ENCODE measurements at places on chromosomes 11 and 22.
A peak's percentile ranks its signal among the peaks of the same experiment; 100 is the strongest.

DNA sequence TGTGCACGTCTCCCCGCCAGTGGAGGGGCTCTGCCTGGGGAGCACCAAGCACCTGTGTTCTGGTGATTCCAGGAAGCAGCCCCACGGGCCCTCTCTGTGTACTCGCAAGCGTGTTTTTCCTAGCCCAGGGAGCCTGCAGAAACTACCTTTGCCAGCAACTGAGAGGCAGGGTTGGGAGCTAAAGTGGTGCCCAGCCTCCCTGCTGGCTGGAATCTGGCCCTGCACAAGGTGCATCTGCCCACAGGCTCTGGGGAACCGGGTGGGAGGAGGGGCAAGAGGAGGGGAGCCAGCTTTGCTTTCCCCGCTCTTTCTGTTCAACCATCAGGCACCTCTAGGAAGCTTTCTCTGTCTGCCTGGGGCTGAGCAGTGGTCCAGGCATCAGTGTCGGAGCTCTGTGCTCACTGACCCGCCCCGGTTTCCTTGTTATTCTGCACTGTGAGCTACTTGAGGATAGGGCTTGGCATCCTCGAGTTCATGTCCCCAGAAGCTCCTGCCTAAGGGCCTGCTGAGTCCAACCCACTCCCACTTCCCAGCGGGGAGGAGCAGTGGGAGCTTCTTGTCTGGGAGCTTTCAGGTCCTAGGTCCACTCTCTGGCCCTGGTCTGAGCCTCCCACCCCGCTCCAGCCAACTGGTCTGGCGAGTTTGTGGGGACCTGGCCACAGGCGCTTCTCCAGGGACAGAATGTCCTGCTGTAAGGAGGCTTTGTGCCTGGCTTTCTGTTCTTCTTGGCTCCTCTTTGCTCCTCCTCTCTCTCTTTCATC, 14.9 kb downstream of the DAGLA start:
- no peak for DNase-seq

- no peak for DNase-seq
Observed at GRCh38 chr11:16827139-16827538, 88.7 kb downstream of the C11orf58 start.

GRCh38 chr11:13423372-13423771, 39.6 kb downstream of the BTBD10 start:
- no peak for DNase-seq

DNA sequence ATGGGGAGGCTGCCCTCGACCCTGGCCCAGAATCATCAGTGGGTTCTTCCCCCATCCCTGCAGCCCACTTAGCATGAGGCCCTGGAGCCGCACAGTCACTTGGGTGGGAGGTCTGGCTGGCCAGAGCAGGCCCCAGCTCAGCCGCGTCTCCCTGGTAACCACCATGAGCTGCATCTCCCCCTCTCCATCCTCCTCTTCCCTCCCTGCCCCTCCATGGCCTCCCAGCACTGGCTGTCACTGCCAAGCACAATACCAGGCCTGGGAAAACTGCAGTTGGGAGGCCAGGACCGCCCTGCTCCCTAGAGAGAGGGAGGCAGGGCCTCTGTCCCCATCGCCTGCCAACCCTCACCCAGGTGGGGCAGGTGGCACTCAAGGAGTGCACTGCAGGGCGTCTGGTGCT, 8.0 kb downstream of the CSDC2 start:
- DNase-seq = no peak

DNA sequence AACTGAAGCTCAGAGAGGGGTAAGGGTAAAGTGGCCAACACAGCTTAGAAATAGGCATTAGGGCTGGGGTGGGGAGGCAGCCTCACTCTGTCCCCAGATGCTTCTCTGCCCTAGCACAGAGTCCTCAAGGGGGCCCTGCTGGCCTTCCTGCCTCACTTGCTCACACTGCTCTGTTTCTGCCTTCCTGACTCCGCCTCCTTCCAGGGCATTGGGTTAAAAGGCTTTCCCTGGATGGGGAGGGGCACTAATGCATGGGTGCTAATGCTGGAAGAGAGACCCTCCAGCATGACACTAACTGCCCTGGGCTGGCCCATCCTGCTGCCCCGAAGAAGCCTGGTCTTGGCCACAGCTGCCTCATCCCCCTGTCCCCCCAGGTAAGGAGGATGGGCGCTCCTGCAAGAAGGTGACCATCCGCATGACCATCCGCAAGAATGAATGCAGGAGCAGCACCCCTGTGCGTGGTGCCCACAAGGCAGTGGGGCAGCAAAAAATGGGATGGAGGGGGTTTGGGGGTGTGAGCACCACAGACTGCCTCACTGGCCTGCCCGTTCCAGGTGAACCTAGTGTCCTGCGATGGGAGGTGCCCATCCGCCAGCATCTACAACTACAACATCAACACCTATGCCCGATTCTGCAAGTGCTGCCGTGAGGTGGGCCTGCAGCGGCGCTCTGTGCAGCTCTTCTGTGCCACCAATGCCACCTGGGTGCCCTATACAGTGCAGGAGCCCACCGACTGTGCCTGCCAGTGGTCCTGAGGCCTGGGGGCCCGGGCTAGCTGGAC, 74.0 kb upstream of the MYOD1 start:
- no peak for DNase-seq

DNA sequence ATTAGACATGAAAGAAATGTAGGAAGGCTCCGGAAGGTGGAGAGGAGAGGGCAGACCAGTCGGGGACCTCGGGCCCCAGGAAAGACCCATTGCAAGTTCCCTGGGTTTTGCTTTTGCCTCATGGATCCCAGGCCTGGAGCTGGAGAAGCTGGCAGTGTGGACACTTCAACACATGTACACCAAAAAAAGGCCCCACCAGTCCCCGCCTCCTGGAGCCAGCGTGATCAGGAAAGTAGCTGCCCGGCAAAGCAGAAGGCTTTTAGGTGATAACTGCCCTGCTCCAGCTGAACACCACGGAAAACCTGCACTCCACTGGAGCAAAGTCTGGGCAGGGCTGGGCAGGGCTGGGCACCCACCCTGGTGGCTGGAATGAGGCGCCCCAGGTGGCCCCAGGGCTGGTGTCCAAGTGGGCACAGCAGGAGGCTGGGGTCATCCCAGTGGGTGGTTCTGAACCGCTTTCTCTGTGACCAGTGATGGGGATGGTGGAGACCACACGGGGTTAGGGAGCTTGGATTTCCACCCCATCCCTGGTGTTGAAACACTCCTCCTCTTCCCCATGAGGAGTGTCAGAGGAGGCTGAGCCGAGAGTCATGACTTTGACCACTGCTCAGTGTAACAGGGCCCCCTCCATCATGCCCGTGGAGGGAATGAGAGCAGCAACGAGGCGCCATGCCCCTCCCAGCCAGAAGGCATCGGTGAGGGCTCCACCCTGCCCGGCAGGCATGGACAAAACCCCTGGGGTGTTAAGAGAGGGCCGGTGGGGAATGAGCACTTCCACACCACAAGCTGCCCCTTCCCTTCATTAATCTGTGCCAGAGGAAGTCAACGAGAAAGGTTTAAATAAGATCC, 16.9 kb upstream of the MUC5AC start:
- no peak for DNase-seq

GRCh38 chr11:112658431-112658878, 302.8 kb upstream of the NCAM1 start:
- no peak for DNase-seq

GRCh38 chr11:45855308-45855707, 8.0 kb downstream of the CRY2 start:
- DNase-seq = no peak

DNA sequence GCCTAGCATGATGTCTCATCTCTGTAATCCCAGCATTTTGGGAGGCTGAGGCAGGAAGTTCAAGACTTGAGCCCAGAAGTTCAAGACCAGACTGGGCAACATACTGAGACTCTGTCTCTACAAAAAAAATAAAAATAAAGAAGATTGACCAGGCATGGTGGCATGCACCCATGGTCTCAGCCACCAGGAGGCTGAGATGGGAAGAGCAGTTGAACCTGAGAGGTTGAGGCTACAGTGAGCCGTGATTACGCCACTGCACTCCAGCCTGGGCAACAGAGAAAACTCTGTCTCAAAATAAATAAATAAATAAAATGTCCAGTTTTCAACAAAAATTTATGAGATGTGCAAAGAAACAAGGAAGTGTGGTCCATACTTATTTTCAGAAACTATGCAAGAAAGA, 28.3 kb downstream of the EFCAB6 start:
- no peak for DNase-seq

DNA sequence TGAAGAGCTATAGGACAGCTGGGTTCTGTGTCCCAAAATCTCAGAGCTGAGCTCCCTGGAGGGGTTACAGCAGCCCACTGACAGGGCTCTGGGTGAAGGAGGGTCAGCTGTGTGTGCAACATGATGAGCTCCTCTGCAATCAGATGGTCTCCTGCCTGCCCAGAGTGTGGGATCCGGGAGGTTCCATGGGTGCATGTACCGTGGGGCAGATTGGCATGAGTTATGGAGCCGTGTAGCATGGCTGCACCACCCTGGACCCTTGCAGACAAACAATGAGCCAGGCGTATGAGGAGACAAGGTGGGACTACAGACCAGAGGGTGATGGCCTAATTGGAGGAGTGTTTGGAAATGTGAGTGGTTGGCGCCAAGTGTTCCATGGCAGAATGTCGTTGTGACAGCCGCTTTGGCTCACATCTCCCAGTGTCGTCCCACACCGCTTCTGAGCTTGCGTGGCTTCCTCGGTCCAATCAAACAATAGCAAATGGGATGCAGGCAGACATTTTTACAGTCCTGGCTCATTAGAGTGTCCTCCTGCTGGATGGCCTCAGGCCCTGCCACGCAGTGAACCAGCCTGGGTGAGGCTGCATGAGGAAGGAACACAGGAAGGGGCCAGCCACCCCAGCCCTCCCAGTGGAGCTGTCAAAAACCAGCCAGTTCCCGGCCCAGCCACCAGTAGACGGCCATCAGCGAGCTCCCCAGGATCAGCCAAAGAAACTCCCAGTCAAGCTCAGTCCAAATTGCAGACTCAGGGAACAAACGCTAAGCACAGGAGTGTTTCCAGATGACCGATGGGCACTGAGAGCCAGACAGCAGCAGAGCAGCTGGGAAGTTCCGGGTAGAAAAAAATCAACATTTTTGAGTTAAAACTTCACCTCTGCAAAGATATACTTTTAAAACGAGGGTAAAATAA, 1066.9 kb downstream of the BRD1 start:
- no peak for DNase-seq

DNA sequence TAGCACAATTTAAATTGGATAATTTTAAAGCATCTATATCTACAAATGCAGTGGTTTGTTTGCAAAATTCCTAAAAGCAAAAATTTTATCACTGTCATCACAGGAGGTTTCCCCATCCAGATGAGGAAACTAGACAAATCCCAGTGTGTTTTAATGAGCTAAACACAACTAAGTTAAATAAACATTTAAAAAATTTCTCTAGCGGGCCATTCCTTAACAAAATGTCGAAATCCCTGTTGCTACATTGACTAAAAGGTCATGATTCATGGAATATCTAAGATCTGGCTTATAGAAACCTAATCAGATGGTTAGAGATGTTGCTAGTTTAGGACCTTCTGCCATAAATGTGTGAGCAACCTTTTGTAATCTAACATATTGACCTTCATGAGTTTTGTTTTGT, 107.3 kb upstream of the BDNF start:
- peak; percentile 34 for DNase-seq

GRCh38 chr11:63508009-63508408, 2.1 kb downstream of the LGALS12 start:
- DNase-seq = no peak

DNA sequence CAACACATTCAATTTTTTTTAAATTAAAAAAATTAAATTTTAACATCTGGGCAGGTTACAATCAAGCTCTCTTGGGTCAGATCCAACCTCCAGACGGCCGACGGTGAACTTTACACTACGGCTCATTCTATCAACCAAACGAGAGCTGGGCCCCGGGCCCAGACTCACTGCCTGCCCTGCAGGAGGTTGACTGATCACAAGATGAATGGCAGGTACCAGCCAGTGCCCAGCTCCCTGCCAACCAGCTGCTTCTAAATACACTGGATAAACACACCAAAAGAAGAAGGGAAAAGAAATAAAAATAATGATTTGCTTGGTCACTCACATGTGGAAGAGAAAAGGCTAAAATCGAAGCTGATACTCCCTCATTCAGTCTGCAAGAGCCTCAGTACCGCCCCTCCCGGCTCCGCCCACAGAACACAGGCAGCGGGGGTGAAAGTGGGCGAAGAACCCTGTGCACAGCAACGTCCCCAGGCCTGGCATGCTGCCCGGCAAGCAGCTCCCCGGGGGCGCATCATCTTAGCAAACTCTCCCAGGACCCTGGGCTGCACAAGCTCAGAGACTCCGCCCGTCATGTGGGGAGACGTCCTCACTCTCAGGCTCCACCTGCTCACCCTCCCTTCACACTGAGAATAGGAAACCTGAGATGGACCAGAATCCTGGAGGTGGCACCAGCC, 303.4 kb downstream of the SHANK2 start:
- no peak for DNase-seq

DNA sequence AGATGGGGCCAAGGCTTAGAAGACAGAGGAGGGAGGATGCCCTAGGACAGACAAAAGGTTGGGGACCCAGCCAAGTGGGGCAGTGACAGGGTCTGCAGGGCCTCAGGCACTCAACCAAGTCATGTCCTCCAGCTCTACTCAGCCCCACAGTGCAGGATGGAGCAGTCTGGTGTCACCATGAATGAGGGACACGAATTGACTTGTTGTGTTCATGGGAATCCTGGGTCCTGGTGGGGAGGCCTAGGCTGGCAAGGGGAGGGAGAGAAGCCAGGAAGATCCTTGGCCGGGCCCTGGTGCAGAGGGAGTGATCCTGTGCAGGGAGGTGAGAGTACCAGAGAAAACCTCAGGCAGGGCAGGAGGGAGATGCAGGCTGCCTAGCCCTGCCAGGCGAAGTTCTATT, 12.0 kb downstream of the P2RY6 start:
- no peak for DNase-seq

GRCh38 chr11:117481885-117482284, 154.2 kb downstream of the CEP164 start:
- DNase-seq = no peak

DNA sequence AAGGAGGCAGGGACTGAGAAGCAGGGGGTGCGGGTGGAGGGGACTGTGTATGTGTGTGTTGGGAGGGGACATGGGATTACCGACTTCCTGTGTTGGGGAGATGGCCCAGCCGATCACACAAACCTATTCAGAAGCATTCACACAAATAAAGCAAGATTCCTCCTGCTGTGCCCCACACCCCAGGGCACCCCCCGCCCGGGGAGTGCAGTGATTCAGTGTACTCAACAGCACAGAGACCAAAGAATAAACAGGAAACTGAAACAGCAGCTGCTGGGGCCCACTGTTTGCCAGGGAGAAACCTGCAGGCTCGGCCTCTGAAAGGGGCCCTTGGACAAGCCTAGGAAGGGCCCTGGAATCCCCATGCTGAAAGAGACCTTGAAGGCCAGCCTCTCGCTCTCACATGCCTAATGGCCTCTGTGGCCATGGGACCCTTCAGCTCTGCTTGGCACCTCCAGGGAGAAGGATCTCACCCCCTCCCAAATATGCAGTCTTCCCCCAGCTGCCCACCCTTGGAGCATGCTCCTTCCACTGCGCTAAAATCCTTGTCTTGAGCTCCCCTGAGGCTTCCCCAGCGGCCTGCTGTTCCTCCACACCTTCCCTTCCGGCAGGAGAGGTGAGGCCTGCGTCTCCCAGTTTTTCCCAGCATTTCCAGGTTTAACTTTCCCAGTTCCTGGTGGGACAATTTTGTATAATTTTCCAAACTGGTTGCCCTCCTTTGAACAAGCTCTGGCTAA, 72.9 kb downstream of the CSNK2A3 start:
- no peak for DNase-seq

- no peak for DNase-seq
Observed at GRCh38 chr11:96185220-96185768, 157.7 kb downstream of the MAML2 start.

- no peak for DNase-seq
Observed at GRCh38 chr22:35719212-35719875, 1.7 kb downstream of the APOL5 start.

GRCh38 chr11:95790933-95791708, 823 bp downstream of the CEP57 start:
- peak; percentile 13 for DNase-seq

GRCh38 chr11:2542406-2542805, 97.6 kb downstream of the KCNQ1 start:
- DNase-seq = no peak
